ENCODE measurements at places on chromosomes 5 and 9.

- no peak for DNase-seq
Measured at GRCh38 chr5:21684992-21685391, 1168.2 kb downstream of the CDH12 start.

DNA sequence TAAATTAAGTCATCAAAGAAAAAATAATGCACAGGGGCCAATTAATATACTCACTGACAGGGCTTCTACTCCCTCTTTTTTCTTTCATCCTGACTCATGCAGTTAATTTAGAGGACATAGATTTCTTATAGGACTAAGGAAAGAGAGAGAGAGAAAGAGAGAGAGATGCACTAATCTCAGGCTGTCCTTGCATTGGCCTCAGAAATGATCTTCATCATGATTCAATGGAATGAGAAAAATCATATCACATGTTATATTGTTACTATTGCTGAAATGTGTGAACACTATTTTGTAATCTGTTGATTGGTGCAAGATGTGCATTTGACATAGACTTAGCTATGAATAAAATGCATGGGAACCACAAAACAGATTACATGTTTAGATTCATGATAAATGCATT lies 608.3 kb upstream of the NUDT12 start:
- DNase-seq, result no peak

DNA sequence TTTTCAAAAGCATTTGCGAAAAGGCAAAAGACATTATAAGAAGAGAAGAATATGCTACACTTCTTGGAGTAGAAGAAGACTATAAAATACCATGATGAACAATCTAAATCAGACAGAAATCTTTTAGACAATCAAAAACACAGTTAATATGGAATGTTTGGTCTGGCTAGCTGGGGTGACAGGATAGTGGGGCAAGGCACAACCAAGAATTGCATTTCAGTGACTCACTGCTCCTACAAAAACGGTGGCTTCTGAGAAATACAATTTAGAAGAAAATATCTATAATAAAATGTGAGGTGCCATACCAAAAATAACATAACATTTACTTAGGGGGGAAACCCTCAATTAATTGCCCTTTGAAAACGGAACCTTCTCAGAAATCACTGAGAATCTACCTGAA lies 363.4 kb downstream of the NPR3 start:
- DNase-seq, result no peak

- DNase-seq, result no peak
Measured at GRCh38 chr5:55679556-55679955, 32.6 kb downstream of the SLC38A9 start.

GRCh38 chr5:125002727-125003598 lies 256.5 kb upstream of the ZNF608 start:
- no peak for DNase-seq

DNA sequence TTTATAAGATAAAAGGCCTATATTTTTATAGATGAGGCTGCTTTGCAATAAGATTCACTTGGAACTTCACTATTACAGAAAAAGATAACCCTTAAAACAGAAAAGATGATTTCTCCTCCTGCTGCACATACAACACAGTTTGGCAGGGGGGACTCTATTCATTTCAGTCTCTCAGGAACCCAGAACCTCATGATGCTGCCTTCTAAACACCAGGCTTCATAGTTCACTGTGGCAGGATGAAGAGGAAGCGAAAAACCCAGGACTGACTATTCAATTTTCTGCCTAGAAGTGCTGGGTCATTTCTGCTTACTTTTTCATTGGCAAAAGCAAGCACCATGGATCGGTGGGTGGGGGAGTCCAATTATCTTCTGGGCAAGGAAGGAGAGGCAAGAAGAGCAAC lies 179.5 kb downstream of the NTRK2 start:
- DNase-seq, result no peak

DNA sequence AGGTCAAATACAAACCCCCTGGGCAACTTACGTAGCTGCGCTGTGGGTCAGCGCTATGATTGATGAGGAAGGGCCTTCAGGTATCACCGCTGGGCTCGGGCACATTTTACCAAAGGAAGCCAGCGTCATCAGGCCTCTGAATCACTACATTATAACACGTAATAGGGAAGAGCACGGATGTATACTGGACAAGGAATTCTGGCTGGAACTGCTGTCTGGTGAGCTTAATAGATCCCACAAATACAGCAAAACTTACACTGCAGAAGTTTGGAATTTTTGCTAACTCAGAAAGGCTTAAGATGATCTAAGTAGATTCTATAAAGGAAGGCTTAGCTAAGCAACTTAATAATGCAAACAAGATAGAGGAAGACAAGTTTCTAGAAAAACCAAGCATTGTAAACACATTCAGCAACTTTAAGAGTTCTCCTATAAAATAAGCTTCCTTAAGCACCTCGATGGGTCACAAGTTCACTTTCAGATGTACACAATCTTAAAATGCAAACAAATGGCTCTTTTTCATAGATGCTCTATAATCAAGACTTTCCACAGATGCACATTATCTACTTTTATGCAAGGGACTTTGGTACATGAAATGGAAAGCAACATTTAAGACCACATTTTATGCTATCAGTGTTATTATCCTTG lies 360.1 kb upstream of the PANK3 start:
- no peak for DNase-seq

- no peak for DNase-seq
Measured at GRCh38 chr9:107173422-107174180, 109.5 kb upstream of the RAD23B start.

DNA sequence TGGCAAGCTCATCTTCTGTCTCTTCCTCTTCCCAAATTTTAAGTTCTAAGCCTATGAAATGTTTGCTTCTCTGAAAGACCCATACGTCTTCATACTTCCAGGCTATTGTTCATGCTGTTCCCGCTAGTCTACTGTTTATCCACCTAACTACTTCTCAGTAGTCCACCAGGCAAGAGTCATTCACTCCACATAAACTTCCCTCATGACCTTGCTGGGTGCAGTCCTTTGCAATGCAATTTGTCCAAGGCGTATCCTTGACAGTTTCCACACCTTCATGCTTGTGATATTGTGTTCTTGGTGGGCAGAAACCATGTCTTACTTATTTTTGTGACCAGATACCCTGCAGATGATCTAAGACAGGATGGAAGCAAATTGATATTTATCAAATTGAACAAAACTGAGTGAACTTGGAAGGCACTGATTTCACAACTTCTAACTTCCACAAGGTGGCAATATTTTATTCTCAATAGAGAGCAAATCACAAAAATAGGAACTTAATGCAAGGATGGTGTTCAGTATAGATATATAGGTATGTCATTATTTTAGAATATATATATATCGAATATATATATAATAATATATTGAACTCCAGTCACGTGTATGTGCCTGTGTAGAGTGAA lies 30.3 kb downstream of the TYRP1 start:
- DNase-seq, result no peak

- no peak for DNase-seq
Measured at GRCh38 chr5:116037236-116037822, 5.1 kb downstream of the ARL14EPL start.

- no peak for DNase-seq
Measured at GRCh38 chr5:29899583-29899982, 1293.9 kb upstream of the CDH6 start.

- DNase-seq, result no peak
Measured at GRCh38 chr5:80707645-80708044, 52.9 kb upstream of the DHFR start.

GRCh38 chr5:14143546-14143840 lies 351 bp downstream of the TRIO start:
- DNase-seq, result no peak

DNA sequence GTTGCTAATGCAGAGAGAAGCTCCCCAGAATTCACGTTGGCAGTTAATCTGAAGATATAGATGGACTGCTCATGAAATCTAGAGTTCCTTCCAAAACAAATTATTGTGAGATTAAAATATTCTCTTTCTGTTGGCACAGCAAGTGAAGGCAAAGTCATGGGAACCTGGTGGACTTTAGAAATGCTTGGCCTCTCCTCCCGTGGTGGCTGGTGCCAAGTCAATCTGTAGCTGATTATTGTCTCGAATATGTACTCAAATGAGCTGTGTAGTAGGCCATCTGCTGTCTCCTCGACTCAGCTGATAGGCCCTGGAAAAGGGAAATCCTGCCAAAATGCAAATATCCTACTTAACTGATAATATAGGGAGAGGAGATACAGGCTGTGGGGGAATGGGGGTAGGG lies 69.3 kb downstream of the DAPK1 start:
- no peak for DNase-seq

GRCh38 chr9:90772386-90772785 lies 29.2 kb upstream of the SYK start:
- DNase-seq, result no peak

- DNase-seq, result no peak
Measured at GRCh38 chr5:173315495-173316338, 12.5 kb downstream of the STC2 start.

DNA sequence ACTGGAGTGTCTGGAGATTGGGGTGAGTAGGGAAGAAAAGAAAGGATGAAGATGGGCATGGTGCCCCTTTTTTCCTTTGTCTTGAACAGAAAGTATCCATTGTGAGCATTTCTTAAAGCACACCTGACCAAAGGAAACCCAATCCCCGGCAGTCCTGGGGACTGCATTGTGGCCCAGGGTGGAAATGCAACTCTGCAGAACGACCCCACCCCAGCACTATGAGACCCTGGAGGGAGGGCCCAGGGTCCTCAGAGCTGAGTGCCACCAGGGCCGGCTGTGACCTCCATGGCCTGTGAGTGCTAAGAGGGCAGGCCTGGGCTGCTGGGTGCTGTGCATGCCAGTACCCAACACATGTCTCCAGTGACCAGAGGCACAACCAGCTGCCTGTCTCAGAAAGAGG lies 18.5 kb downstream of the EEIG1 start:
- no peak for DNase-seq

DNA sequence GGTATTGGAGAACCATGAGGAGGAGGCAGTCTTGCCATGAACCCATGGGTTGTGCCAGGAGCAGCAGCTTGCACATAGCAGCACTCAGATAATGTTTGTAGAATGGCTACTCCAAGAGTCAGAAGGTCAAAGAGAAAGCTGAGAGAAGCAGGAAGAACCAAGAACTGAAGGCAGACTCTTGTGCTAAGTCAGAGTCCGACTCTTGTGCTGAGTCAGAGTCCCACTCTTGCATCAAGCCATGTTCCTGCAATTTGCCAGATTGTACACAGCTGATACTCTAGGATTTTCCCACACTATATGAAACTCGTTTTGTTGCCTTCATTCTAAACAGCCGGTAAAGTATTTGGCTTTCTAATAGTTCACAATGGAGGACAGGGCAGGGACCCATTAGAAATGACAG lies 26.2 kb upstream of the HSPA9 start:
- DNase-seq, result no peak

- no peak for DNase-seq
Measured at GRCh38 chr9:113660196-113660595, 196.7 kb downstream of the RGS3 start.

GRCh38 chr5:88888848-88889188 lies 5.8 kb upstream of the MEF2C start:
- no peak for DNase-seq

DNA sequence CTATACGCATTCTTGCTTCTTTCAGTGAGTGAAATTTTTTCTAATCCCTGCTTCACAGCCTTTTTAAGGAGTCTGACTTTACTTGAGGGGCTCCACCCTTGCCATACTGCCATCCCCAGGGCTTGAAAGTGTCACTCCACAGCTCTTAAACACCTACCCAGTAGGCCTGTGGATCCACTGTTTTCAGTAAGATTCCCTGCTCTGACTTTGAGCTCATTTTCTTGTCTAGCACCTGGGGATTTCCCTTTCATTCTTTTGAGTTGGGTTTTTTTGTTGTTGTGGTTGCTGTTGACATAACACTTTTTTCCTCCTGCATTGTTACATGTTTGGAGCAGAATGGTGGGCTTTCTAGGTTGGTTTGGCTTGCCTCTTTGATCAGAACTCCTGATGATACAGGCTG lies 23.6 kb downstream of the SREK1IP1 start:
- DNase-seq, result no peak

- no peak for DNase-seq
Measured at GRCh38 chr9:87656485-87656884, 69.4 kb upstream of the CTSL start.

DNA sequence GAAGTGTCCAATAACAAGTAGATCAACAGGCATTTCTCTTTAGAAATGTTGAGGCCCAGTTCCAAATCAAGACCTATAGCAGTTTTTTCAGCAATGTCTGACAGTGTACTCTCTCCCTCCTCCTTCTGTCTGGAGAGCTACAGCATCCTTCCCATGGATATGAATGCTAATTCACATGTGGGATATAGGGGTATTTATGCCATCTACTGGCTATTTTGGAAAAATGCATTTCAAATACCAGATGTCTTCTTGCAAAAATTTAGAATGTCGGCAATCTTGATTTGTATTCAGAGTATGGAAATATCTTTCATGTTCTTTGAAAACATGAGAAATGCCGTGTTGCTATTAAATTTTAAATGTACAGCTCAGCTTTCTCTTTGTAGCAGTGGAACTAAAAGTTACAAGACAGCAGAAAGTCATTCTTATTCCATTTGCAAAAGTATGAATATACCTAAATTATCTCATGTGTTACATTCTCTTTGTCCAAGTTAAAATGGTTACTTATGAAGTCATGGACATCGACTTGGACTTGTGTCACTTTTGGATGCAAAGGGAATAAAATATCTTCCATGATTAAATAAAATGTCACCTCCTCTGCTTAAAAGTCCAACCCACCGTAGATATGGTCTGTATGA lies 647.8 kb downstream of the TAF11L14 start:
- no peak for DNase-seq

GRCh38 chr9:129828051-129828450 lies 4.1 kb upstream of the TOR1A start:
- DNase-seq, result no peak

DNA sequence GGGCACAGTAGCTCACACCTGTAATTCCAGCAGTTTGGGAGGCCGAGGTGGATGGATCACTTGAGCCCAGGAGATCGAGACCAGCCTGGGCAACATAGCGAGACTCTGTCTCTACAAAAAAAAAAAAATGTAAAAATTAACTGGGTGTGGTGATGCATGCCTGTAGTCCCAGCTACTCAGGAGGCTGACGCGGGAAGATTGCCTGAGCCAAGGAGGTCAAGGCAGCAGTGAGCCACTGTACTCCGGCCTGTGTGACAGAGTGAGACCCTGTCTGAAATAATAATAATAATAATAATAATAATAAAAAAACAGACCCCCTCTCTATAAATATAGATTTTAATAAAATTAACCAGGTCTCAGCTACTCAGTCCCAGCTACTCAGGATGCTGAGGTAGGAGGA lies 179.7 kb downstream of the AOPEP start:
- no peak for DNase-seq

DNA sequence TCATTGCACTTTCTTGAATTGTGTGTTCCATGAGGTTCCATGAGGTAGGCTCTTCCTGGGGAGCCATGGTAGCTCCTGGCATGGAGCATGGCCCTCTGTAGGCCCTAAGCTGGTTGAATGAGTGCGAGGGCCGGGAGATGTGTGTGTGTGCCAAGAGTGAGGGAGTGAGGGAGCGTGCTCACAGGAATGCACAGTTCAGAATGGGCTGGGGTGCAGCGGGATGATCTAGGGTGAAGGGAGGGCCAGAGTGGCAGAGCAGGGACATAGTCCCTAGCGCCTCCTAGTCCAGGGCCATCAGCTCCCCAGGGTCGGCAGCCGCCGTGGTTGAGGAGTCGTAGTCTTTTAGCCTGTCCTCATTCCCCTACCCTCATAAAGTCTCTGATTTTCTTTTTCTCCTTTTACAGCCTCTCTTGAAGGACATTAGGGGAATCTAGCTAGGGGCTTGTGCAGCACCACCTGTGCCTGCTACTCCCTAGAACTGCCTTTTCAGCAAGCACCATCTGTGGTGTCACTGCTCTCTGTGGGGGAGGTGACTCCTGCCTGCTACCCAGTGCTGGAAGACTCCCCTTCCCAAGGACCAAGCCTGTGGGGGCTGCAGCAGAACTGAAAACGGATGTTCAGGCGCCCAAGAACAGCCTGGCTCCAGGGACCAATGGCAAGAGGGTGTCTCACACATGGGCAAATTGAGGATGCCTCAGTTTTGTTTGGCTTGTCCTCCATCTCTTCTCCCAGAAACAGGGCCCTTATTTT lies 65.3 kb upstream of the PPARGC1B start:
- DNase-seq, result no peak

All from stimulated activated CD4-positive, alpha-beta T cell treated with anti-CD3 and anti-CD28 coated beads, Interleukin-4, amount 100 ng/mL, for 48 hours (primary cell).